Stimulated activated CD4-positive, alpha-beta T cell treated with anti-CD3 and anti-CD28 coated beads, TNF-alpha, amount 100 ng/mL, for 48 hours (primary cell): ENCODE measurements at places on chromosomes 16 and 17.

DNA sequence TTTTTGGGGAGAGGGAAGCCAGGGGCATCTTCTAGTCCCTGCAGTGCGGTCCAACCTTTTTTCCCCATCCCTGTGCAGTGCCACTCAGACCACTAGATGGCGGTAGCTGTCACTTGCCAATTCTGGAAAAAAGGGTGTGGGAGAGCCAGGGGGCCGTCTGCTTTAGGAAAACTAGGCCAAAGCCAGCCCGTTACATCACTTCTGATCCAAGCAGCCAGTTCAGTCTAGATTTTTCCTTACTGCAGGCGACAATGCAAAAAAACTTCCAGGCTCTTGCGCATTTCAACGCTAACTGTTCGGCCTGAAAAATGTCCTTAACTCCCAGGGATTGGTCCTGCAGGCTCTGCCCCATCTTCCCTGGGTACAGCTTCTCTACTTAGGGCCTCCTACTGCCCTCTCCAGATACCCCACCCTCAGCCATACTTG lies 69.2 kb upstream of the CES5A start:
- peak; percentile 2 for DNase-seq

DNA sequence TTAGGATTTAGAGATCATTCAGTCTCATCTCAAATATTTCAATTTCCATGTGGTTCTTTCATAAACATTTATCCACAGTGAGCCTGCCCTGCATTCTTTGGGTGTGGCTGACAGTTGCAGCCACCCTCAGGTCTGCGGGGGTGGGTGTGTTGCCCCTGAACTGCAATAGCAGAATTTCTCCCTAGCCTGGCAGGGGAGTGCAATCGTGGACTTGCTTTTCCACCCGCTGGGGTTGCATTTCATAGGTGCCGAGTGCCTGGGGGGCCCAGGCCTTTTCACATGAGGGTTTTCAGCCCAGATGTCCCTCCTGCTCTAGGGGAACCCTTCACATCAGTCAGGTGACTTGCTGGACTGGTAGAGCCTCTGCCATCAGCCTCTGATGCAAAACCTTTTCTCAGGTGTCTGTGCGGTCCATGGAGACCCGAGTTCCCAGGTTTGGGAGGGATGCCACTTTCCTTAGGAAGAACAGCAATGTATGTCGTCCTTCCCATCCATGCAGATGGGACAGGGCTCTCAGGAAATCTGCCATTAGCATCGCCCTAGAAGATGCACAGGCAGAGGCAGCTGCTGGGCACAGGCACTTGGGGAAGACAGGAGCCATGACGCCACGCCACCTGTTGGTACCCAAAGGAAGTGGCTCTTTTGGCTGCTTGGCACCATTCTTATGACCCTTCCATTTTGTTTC lies 2.4 kb upstream of the USP36 start:
- no peak for DNase-seq

GRCh38 chr17:80397034-80397387 lies 18.0 kb upstream of the ENDOV start:
- DNase-seq = no peak

- DNase-seq = no peak
Measured at GRCh38 chr16:10022098-10022497, 160.1 kb downstream of the GRIN2A start.

- no peak for DNase-seq
Measured at GRCh38 chr16:19123535-19124178, 9.9 kb downstream of the ITPRIPL2 start.
